Psoas muscle (tissue), 8 donors: ENCODE measurements at places on chromosomes 2 and 18. TPM values are rescaled to one million over a fixed set of nuclear protein-coding genes. Genes with fewer than 3 reads are reported as not detected.
A peak's percentile ranks its signal among the peaks of the same experiment; 100 is the strongest.

DNA sequence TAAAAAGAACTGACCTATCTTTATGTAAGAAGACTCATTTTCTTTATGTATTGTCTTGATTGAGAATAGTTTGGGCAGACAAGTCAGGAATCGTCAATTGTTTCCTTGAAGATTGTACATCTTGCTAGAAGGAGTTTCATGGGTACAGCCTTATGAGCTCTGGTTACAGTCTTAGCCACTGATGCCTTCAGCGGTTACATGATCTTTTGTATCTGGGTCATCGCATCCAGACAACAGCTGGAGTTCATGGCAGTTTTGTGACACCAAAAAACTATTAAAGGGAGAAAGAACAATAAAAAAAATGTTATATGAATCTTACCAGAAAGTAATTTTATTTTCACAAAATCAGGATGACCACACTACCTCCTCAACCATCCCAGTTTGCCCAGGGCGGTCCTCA, 520.5 kb upstream of the CDH7 start:
- H3K27me3 ChIP-seq, result no peaks in the 10 kb centered on the region
- H3K27ac ChIP-seq, result no peak overlapping the region
- no peak overlapping the region for H3K4me3 ChIP-seq
- no peaks in the 10 kb centered on the region for H3K4me1 ChIP-seq

DNA sequence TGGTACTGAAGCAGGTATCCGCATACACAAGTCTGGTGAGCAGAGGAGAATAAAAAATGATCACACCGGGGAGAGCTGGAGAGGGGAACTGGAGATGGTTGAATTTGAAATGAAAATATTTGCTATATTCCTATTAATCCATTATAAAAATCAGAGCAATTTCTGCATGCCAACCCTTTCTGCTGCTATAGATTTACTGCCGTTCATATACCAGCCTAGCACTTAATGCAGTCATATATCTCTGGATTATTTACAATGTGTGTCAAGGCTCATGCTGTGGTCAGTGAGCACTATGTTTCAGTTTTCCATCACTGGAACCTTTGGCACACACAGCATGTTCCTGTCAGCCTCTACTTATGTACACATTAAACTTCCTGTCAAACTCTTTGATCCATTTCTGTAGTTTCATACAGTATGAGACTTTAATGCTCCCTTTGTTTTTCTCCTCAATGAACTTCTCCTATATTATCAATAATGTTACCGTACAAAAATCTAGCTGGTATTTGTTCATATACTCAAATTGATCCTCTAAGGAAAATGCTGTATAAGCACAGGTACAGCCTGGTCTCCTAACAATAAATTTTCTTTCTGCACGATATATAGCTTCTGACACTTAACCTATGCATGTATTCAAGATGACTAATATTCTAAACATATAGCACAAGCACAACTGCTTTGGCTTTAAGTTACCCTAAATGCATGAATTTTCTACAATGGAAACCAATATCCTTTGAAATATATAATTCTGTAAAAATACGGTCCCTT, 36.7 kb downstream of the FANCL start:
- H3K36me3 ChIP-seq, result peaks cover 5% of the 10 kb centered on the region
- no peak overlapping the region for H3K27ac ChIP-seq
- H3K4me3 ChIP-seq, result no peak overlapping the region

GRCh38 chr2:32485399-32485798, 128.6 kb downstream of the BIRC6 start:
- no peak overlapping the region for H3K27ac ChIP-seq
- no peak overlapping the region for H3K4me3 ChIP-seq
- peaks cover 9% of the 10 kb centered on the region for H3K36me3 ChIP-seq

GRCh38 chr2:175025233-175025632, 20.1 kb upstream of the CHN1 start:
- no peak overlapping the region for H3K4me3 ChIP-seq
- no peaks in the 10 kb centered on the region for H3K27me3 ChIP-seq

DNA sequence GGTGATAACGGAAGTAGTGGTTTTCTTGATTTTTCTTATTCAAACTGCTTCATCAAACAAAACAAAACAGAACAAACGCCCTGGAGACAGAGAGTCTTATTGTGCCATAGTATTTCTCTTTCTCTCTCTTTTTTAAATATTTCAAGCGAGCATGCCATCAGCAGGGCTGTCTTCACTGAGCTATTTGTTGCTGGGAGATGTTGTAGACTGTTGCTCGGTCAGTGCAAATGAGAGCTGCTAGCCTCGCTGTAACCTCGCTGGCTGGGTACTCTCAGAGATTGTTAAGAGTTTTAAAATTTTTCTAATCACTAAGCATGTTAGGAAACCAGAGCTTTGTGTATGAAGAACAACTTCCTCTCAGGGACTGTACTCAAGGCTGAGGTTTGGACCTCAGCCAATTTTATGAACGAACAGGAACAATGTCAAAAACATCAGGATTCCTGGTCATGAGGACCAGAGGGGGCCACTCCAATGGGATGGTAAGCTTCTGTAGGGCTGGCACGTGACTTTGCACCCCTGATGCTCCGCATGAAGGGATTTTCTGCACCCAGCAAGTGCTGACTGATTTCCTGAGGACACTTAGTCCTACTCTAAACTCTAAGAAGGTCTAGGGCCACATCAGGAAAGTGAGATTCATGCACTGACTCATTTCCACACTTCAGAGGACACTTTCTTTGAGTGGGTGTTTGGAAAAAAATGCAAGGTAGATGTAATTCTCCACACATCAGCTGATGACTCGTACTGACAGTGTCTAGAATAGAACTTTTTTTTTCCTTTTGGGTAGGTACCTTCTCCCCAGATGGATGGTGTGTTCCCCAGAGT, 59.8 kb upstream of the IL1R1 start:
- H3K4me3 ChIP-seq, result no peak overlapping the region
- peak overlapping the region; percentile 53 for H3K27ac ChIP-seq
- no peak for DNase-seq
- no peaks in the 10 kb centered on the region for H3K36me3 ChIP-seq

- peaks cover 3% of the 10 kb centered on the region for H3K4me1 ChIP-seq
- H3K27ac ChIP-seq, result no peak overlapping the region
- no peaks in the 10 kb centered on the region for H3K27me3 ChIP-seq
- no peaks in the 10 kb centered on the region for H3K36me3 ChIP-seq
- no peak overlapping the region for H3K4me3 ChIP-seq
- no peak for DNase-seq
Observed at GRCh38 chr2:216339456-216340279, 32.6 kb downstream of the MARCHF4 start.

- H3K27me3 ChIP-seq, result no peaks in the 10 kb centered on the region
- peaks cover 6% of the 10 kb centered on the region for H3K36me3 ChIP-seq
- peaks cover 15% of the 10 kb centered on the region for H3K4me1 ChIP-seq
- H3K4me3 ChIP-seq, result no peak overlapping the region
- no peak overlapping the region for H3K27ac ChIP-seq
- no peak for DNase-seq
Observed at GRCh38 chr2:206163251-206163880, 3.7 kb downstream of the EEF1B2 start.

The MLPH gene
- 7.8 TPM for total RNA-seq

The TRIM54 gene
- total RNA-seq, result 387 TPM

GRCh38 chr2:233853883-233854240, 473 bp downstream of the HJURP start:
- H3K4me1 ChIP-seq, result peaks cover 4% of the 10 kb centered on the region
- no peaks in the 10 kb centered on the region for H3K36me3 ChIP-seq
- H3K27ac ChIP-seq, result no peak overlapping the region
- no peaks in the 10 kb centered on the region for H3K27me3 ChIP-seq
- DNase-seq, result no peak
- H3K4me3 ChIP-seq, result peak overlapping the region; percentile 82

GRCh38 chr2:185433824-185434223, 304.8 kb upstream of the FSIP2 start:
- H3K4me3 ChIP-seq, result no peak overlapping the region
- H3K4me1 ChIP-seq, result no peaks in the 10 kb centered on the region
- H3K27ac ChIP-seq, result no peak overlapping the region
- H3K36me3 ChIP-seq, result no peaks in the 10 kb centered on the region
- no peaks in the 10 kb centered on the region for H3K27me3 ChIP-seq

The MEP1B gene
- not detected for total RNA-seq

GRCh38 chr2:86807468-86808275, 17.0 kb upstream of the CD8A start:
- H3K36me3 ChIP-seq, result no peaks in the 10 kb centered on the region
- H3K4me1 ChIP-seq, result peaks cover 4% of the 10 kb centered on the region
- DNase-seq, result peak; percentile 41
- H3K27me3 ChIP-seq, result no peaks in the 10 kb centered on the region

The ASAP2 gene
- total RNA-seq, result 9.0 TPM

GRCh38 chr2:25567406-25567805, 106.0 kb downstream of the DTNB start:
- H3K4me1 ChIP-seq, result no peaks in the 10 kb centered on the region
- no peak for DNase-seq
- no peaks in the 10 kb centered on the region for H3K36me3 ChIP-seq
- H3K27ac ChIP-seq, result no peak overlapping the region
- no peaks in the 10 kb centered on the region for H3K27me3 ChIP-seq
- no peak overlapping the region for H3K4me3 ChIP-seq

- no peak overlapping the region for H3K27ac ChIP-seq
- H3K4me1 ChIP-seq, result no peaks in the 10 kb centered on the region
- no peak overlapping the region for H3K4me3 ChIP-seq
- no peaks in the 10 kb centered on the region for H3K27me3 ChIP-seq
- no peaks in the 10 kb centered on the region for H3K36me3 ChIP-seq
Observed at GRCh38 chr18:14174706-14175085, 42.5 kb upstream of the ZNF519 start.

DNA sequence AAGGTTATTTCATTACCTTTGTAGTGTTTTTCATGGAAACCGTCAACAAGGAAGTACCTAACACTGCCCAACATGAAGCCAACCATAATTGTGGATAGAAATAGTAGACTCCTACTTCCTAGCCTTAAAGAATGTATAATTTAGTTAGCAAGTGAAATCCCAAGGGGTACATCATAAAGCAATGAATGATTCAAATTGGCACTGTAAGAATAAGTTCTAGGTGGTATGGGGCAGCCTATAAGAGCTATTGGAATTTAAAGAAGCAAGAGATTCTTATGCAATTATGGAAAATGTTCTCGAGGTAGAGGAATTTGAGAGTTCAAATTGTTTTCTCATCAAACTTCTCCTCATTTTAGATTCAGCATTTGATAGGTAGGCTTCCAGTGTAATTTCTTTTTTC, 157.9 kb downstream of the FMNL2 start:
- H3K4me3 ChIP-seq, result no peak overlapping the region
- peaks cover 46% of the 10 kb centered on the region for H3K4me1 ChIP-seq
- no peaks in the 10 kb centered on the region for H3K36me3 ChIP-seq
- no peak for DNase-seq

GRCh38 chr2:95374921-95375471, 27.5 kb upstream of the FAHD2A start:
- DNase-seq, result no peak
- H3K4me1 ChIP-seq, result no peaks in the 10 kb centered on the region
- H3K27me3 ChIP-seq, result no peaks in the 10 kb centered on the region
- H3K27ac ChIP-seq, result no peak overlapping the region

- H3K36me3 ChIP-seq, result no peaks in the 10 kb centered on the region
- no peak overlapping the region for H3K4me3 ChIP-seq
- H3K27ac ChIP-seq, result no peak overlapping the region
- DNase-seq, result no peak
- no peaks in the 10 kb centered on the region for H3K27me3 ChIP-seq
Observed at GRCh38 chr18:25240420-25240770, 111.6 kb downstream of the ZNF521 start.

The ERICH2 gene
- not detected for total RNA-seq

DNA sequence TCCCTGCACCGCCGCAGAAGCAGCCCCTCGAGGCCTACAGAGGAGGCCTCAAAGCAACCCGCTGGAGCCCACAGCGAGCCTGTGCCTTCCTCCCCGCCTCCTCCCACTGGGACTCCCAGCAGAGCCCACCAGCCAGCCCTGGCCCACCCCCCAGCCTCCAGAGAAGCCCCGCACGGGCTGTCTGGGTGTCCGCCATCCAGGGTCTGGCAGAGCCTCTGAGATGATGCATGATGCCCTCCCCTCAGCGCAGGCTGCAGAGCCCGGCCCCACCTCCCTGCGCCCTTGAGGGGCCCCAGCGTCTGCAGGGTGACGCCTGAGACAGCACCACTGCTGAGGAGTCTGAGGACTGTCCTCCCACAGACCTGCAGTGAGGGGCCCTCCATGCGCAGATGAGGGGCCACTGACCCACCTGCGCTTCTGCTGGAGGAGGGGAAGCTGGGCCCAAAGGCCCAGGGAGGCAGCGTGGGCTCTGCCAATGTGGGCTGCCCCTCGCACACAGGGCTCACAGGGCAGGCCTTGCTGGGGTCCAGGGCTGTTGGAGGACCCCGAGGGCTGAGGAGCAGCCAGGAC, 31.2 kb downstream of the GPC1 start:
- H3K27ac ChIP-seq, result no peak overlapping the region
- H3K4me3 ChIP-seq, result no peak overlapping the region
- H3K36me3 ChIP-seq, result peaks cover 43% of the 10 kb centered on the region

The PARD3B gene
- total RNA-seq, result 6.0 TPM

DNA sequence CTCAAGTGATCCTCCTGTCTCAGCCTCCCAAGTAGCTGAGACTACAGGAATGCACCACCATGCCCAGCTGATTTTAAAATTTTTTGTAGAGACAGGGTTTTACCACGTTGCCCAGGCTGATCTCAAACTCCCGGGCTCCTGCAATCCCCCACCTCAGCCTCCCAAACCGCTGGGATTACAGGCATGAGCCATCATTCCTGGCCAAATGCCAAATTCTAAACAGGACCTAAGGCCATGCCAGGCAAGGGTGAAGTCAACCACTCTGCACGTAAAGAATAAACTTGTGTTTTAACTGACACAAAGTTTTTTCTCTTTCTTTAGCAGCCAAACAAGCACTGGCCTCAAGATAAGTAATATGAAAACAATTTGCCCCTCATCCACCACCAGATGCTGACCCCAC, 37.4 kb upstream of the SATB2 start:
- no peak for DNase-seq
- H3K4me1 ChIP-seq, result no peaks in the 10 kb centered on the region
- no peak overlapping the region for H3K4me3 ChIP-seq
- no peak overlapping the region for H3K27ac ChIP-seq

- H3K4me1 ChIP-seq, result no peaks in the 10 kb centered on the region
- no peak overlapping the region for H3K4me3 ChIP-seq
- no peak overlapping the region for H3K27ac ChIP-seq
- no peak for DNase-seq
- no peaks in the 10 kb centered on the region for H3K36me3 ChIP-seq
Observed at GRCh38 chr18:45268583-45268982, 346.7 kb upstream of the SLC14A2 start.

GRCh38 chr2:219175928-219176817, 552 bp downstream of the CNPPD1 start:
- peak; percentile 74 for DNase-seq
- H3K27ac ChIP-seq, result peak overlapping the region; percentile 87
- H3K27me3 ChIP-seq, result no peaks in the 10 kb centered on the region
- H3K4me1 ChIP-seq, result peaks cover 44% of the 10 kb centered on the region
- H3K4me3 ChIP-seq, result peak overlapping the region; percentile 100

The G6PC2 gene
- total RNA-seq, result not detected

- no peaks in the 10 kb centered on the region for H3K4me1 ChIP-seq
- peaks cover 13% of the 10 kb centered on the region for H3K27me3 ChIP-seq
- DNase-seq, result no peak
- no peak overlapping the region for H3K27ac ChIP-seq
- no peaks in the 10 kb centered on the region for H3K36me3 ChIP-seq
- H3K4me3 ChIP-seq, result no peak overlapping the region
Observed at GRCh38 chr2:25701801-25702200, 28.4 kb upstream of the DTNB start.

GRCh38 chr2:50564766-50565165, 467.2 kb downstream of the NRXN1 start:
- DNase-seq, result no peak
- H3K4me3 ChIP-seq, result no peak overlapping the region
- no peaks in the 10 kb centered on the region for H3K27me3 ChIP-seq
- H3K27ac ChIP-seq, result no peak overlapping the region

The ALPG gene
- total RNA-seq, result not detected

The CD8A gene
- total RNA-seq, result 0.47 TPM

GRCh38 chr2:31372097-31372496, 42.4 kb downstream of the XDH start:
- no peaks in the 10 kb centered on the region for H3K36me3 ChIP-seq
- no peaks in the 10 kb centered on the region for H3K4me1 ChIP-seq
- H3K4me3 ChIP-seq, result no peak overlapping the region
- no peaks in the 10 kb centered on the region for H3K27me3 ChIP-seq
- no peak overlapping the region for H3K27ac ChIP-seq
